ENCODE measurements at places on chromosomes 4 and X. TPM values are rescaled to one million over a fixed set of nuclear protein-coding genes. Genes with fewer than 3 reads are reported as not detected.
A peak's percentile ranks its signal among the peaks of the same experiment; 100 is the strongest.

TBX22 gene
- not detected for total RNA-seq

CNGA2 gene
- total RNA-seq: not detected

GRCh38 chr4:110636680-110637407 lies 14.0 kb upstream of the PITX2 start:
- DNase-seq: peak; percentile 34

DNA sequence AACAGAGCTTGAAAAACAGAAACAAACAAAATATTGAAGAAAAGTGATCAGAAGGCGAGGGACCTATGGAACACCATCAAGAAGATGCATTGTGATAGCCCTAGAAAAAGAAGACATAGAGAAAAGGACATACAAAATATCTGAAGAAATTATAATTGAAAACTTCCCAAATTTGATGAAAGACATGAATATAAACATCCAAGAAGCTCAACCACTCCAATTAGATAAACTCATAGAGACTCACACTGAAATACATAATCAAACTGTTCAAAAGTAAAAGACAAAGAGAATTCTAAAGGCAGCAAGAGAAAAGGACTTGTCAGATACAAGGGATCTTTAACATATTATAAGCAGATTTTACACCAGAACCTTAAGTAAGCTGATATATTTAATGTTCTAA lies 869.8 kb downstream of the PCDH18 start:
- no peak for DNase-seq

DNA sequence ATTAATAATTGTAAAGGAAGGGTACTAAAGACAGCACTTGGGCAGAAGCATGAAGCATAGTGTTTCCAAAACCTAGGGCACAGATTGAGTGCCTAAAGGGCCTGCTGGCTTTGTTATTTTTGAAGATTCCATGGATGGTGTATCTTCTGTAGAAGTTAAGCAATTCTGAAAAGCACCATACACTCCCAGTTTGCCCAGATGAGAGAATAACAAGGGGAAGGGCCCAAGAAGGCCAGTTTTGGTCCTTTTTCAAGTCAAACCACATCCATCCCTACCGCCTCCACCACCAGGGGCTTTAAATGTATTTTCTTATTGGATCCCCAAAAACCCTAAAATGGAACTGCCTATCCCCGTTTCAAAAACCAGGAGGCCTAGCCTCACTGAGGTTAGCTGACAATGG lies 17.2 kb downstream of the SCARB2 start:
- no peak for DNase-seq

Measured in RPMI7951 (cell line).